NCI-H2107 (cell line): ENCODE measurements at places on chromosomes 12 and 14.

DNA sequence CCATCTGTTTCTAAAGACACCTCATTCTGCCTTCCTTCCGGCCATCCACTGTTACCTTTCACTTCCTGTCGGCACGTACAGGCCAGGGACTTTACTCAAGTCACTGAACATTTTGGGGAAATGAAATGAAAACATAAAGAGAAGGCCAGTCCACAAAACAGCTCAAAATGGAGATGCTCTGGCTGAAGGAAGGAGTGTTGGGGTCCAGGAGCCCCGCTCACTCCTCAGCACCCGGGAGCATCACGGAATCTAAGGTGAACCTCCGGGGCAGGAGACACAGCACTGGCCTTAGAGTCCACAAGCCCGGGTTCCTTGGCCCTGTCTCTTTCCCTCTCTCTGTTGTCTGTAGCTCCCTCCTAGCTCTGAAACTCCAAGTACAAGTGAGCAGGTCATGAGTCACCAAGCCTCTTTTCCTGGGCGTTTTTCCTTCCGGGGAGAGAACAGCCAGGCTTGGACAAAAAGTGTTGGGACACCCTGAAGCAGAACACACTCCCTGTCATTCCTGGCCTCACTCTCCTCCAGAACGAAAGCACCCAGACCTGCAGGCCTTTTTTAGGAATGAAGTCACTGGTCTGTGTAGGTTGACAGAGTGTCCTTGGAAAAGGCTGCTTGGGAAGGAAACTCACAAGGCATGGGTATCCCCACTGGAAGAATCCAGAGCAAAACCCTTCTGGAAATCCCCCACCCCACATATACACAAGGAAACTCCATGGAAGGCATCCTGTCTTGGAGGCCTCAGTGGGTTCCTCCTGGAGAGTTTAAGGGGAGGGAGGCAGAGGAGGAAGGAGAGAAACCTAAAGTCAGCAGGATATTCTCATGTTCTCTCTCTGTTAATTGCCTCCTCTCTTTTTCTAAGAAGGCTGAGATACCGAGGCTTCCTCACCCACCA, 245.3 kb downstream of the ZFP36L1 start:
- DNase-seq = no peak

- no peak for DNase-seq
Observed at GRCh38 chr14:99430491-99430890, 50.2 kb downstream of the SETD3 start.

DNA sequence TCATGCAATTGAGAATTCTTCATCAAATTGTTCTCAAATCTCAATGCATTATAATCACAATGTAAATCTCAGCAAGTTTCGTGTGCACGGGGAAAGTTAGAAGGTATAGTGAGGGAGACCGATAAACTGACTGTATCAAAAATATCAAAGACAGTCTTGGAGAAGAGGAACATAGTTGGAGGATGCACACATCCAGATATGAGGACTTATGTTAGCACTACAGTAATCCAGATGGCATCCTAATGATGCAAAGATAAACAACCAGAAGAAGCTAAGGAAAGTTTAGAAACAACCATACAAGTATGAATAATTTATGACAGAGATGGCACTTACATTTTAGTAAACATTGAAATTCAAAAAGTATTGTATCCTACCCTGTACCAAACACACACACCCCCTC, 760.1 kb downstream of the RPS29 start:
- DNase-seq = no peak

- no peak for DNase-seq
Observed at GRCh38 chr12:54429014-54429471, 10.0 kb upstream of the ITGA5 start.
